DMS 273 treated with DMSO at 0.1 percent for 48 hours (cell line): ENCODE measurements at places on chromosomes 5 and 9.
A peak's percentile ranks its signal among the peaks of the same experiment; 100 is the strongest.

- DNase-seq: peak; percentile 3
Measured at GRCh38 chr5:34684281-34684979, 28.3 kb downstream of the RAI14 start.

- no peak for DNase-seq
Measured at GRCh38 chr9:133956520-133957076, 35.5 kb downstream of the VAV2 start.

DNA sequence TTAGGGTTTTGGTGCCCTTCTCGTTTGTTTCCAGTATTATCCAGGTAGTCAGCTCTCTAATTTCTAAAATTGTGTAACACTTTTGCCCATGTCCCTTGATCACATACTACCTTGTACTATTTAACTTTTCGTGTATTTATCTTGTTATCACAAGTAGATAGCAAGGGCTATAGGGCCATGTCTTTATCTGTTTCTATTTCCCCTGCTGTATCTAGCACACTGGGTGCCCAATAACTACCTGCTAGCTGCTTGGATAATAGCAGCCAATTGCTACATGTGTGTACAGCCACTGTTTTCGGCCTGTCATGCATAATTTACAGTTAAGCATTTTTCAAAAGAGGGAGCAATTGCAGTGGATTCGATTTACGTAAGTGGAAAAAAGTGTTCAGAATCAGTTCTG lies 64.8 kb upstream of the TNFAIP8 start:
- DNase-seq: no peak

- DNase-seq: no peak
Measured at GRCh38 chr5:42089705-42090104, 164.6 kb downstream of the FBXO4 start.

DNA sequence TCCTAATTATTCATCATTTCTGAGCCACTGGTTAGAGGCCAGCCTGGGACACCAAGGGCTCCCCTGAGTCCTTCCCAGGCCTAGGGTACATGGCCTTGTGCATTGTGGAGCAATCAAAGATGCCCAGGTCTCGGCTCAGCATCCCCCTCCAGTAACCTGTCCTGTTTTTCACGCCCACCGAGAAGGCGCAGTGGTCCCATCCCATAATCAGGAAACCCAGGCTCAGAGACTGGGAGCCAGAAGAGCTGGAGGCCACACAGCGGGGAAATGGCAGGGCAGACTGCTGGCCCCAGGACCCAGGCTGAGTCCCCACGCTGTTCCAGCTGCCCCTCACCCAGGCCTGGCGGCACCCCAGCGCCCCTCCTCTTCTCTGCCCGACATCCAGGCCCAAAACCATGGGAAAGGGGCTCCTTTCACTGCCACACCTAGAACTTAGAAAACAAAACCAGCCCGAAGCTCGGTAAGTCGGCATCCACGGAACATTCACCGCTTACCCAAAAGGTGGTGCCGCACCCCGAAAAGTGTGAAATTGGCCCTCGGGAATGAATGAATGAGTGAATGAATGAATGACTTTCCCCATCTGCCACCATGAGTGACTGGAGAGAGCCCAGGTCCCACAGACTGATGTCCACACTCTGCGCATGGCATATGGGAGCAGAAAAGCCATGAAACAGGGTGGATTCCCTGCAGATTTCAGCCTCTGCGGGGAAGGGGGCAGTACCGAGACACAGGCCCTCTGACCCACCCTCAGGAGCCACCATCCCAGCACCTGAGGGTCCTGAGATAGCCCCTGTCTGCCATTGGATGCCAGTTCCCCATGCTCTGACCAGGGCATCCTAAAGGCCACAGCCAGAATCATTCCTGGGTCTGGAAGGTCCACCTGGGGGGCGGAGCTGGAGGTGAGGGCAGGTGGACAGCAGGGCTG lies 132.5 kb downstream of the OLFM1 start:
- DNase-seq: no peak

- no peak for DNase-seq
Measured at GRCh38 chr5:21680196-21680595, 1172.9 kb downstream of the CDH12 start.

GRCh38 chr5:61333321-61333953 lies 1.4 kb downstream of the ZSWIM6 start:
- DNase-seq: no peak

DNA sequence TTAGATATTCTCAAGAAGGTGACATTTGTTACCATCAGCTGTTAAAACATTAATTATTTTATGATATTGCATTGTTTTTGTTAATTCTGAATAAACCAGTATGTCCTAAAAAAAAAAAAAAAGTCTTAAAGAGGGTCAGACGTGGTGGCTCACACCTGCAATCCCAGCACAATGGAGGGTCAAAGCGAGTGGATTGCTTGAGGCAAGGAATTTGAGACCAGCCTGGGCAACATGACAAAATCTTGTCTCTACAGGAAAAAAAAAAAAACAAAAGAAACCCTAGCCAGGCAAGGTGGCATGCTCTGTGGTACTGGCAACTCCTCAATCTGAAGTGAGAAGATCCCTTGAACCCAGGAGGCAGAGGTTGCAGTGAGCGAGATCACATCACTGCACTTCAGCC lies 46.8 kb downstream of the CYLC2 start:
- no peak for DNase-seq

- DNase-seq: peak; percentile 90
Measured at GRCh38 chr9:34376596-34377403, at the start of gene MYORG. TSS of gene MYORG (minus strand) at chr9:34376898. CDS start at chr9:34372943, 3,955 bp downstream.

DNA sequence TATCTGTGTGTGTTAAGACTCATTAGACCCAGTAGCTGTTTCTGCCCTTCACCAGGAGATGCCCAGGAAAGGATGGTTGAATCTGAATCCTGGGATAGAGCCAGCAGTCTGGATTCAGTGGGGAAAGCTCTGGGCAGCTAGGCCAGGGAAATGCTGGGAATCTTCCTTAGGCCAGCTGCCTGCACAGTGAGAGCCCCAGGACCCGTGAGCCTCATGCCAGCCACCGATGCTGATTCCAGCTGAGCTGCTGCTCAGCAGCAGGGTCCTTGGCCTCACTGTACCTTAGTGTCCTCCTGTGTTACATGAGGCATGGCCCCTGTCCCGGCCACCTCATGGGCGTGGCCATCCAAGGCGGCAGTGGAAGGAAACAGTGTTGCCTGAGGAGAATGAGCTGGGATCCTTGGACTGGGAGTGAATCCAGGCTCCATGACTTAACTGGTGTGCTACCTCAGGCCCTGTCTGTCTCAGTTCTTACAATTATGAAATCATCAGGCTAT lies 87.1 kb downstream of the AMBP start:
- no peak for DNase-seq

- DNase-seq: no peak
Measured at GRCh38 chr5:140182803-140183367, 7.9 kb downstream of the CYSTM1 start.
